ENCODE measurements at places on chromosomes 5 and 9.

DNA sequence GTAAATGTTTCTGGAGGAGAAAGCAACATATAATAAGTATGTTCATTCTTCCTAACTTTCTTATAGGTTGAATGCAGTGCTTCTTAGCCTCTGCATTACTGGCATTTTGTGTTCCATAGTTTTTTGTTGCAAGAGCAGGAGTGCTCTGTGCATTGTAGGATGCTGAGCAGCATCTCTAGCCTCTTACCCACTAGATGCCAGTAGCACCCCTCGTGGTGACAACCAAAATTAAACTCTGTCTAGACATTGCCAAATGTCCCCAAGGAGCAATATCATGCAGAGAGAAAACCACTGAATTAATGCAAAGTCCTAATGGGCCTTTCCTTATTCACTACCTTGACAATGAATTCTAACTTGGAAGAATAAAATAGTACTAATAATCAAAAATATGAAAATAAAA is 147.0 kb downstream of the GLIS3 start:
- DNase-seq, result no peak

GRCh38 chr5:33576726-33577590 is 136.2 kb downstream of the TARS1 start:
- DNase-seq, result no peak

DNA sequence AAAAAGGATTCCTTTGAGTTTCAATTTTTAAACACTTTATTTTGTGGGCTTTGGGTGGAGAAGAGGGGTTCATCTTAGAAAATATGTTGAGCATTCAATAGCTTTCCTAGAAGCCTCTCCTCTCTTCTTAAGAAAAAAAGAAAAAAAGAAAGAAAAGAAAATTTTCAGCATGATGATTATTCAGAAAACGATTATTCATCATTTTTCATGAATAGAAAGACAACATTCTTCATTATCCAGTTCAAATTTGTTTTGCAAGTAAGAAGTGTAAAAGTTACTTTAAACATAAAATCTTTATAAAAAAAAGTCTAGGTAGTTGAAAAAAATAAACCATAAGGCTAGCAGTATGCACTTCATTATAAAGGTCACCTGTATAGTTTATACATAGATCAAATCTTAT is 636.5 kb downstream of the IRX1 start:
- no peak for DNase-seq

DNA sequence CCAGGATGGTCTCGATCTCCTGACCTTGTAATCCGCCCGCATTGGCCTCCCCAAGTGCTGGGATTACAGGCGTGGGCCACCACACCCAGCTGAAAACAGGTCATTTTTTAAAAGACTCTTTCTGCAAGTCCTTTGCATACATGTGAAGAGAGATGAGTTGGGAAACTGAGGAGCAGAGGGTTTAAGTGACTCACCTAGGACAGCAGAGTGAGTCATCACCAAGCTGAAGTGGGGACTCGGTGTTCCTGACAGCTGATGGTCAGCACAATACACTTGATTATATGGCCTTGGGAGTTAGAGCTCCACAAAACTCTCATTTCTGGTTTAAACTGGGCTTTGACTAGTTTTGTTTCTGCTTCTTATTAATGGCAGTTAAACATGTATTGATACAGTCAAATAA is 38.1 kb upstream of the SSBP2 start:
- DNase-seq, result no peak

GRCh38 chr9:110257956-110258355 is 1.6 kb upstream of the TXN start:
- no peak for DNase-seq

DNA sequence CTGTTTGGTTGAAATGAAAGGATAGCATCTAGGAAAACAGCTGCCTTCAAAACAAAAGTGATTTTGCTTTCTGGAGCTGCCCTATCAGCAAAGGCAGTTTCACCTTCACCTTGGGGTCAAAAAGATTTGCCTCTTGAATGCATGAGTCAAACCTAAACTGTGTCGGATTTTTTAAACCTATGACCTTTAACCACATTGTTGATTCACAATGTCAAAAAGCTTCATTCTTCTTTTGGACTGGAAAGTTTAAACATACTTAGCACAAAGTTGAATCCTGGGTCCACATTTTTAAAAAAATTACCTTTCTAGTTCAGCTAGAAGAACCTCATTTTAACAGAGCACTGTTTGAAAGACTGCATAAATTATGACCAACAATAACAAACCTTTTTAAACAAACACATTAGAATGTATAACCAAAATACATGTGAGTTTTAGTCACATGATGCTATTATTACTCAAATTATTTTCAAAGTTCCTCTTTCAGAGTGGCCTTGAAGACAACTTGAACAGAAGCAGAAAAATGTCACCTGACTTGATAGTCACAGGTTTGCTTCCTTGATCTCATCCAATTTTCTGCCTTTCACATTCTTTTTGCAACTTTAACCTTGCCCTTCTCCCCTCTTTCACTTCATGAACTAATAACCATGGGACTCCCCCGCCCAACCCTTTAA is 109.7 kb upstream of the LHFPL2 start:
- DNase-seq, result no peak

DNA sequence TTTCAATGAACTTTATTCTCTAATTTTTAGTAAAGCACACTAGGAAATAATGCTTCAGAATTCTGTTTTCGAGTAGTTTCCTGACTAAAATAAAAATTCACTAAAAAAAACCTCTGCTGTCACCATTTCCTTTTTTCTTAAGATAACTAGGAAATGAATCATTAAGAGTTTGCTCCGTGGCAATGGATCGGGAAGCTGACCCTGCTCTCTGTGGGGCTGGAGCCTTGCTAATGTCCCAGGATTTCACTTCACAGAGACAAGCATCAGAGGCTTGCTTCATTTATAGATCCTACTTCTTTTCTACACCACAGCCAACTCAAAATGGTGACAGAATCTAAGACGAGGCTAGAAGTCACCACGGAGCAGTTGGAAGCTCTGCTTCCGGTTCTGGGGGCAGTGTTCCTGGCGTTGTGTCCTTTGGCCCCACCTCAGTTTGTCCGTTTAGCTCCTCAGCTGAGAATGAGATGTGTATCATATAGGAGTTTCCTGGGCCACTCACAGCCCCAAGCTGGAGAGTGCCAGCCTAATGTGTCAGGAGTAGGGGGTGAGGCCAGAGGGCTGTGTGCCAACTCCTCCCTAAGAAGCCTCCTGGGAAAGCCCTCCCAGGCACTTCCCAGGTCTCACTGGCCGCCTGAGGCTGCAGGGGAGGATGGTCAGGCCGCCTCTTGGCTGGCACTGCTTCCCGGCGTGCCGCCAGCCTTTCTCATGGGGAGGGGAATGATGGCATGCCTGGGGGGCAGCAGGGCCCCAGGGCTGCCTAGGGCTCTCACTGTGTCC is 19.6 kb downstream of the TENT4A start:
- no peak for DNase-seq

DNA sequence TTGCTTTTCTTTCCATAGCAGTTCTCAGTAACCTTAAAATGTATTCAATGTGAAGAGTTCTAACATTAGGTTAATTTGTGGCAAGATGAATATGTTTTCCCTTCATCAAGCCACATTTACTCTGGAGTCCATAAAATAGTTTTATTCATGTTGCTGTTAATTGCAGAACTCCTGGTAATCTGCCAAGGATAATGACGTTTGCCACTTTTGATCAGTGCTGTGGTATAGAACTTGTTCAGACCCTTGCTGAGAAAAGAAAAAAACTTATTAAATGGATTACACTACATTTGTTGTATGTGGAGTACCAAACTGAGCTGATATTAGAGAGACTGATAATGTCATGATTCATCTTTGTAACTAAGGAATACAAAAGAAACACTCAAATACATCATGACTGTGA is 212.4 kb upstream of the DMAC1 start:
- DNase-seq, result no peak

DNA sequence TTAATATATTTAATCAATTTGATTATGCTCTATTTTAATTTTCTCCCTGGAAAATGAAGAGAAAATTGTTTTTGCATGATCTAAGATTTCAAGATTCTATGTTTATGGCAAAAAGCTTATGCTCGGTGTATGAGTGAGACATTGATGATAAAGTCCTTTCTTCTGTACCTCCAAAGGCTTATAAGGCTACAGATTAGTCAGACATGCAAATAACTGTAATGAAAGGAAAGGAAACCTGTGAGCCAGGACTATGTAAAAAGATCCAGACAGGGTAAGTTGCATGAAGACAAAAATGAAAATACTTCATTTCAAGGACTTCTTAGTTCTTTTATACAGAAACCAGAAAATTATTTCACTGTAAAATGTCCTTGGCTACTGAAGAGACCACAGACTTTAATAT is 52.2 kb upstream of the EDIL3 start:
- DNase-seq, result no peak

GRCh38 chr5:35316611-35317274 is 86.5 kb upstream of the PRLR start:
- DNase-seq, result no peak

DNA sequence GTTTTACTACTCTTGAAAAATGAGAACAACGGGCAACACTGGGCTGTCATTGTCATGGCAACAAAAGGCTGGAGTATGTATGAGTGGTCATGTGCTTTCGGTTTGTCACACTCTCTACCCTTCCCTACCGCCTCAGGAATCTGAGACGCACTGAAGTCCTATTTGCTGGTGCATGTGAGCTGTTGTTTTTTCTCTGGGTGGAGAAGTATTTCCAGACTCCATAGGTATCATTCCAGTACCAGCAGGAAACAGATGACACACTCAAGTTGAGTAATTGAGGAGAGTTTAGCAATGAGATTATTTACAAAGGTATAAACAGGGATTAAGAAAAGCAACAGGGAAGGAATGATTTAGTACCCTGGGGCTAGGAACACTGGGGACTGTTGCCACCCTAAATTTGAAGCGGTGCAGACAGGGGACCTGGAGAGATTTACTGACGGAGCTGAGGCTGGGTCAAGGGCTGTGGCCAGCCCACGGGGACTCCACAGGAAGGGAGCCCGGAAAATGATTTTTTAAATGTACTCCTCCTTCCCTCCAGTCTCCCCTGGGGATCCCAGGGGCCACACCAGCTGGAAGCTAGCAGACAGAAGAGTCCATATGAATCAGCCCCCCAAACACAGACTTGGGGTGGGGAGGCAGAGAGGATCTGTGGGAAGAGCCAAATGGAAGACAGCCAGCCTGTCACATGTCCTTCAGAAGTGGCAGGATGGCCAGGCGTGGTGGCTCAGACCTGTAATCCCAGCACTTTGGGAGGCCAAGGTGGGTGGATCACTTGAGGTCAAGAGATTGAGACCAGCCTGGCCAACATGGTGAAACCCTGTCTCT is 13.2 kb upstream of the ZBTB43 start:
- DNase-seq, result no peak

GRCh38 chr9:17171309-17172094 is 36.7 kb downstream of the CNTLN start:
- no peak for DNase-seq

- no peak for DNase-seq
Observed at GRCh38 chr5:76460104-76460503, 57.0 kb downstream of the IQGAP2 start.

GRCh38 chr5:65037831-65038815 is 269.4 kb downstream of the CWC27 start:
- DNase-seq, result no peak

DNA sequence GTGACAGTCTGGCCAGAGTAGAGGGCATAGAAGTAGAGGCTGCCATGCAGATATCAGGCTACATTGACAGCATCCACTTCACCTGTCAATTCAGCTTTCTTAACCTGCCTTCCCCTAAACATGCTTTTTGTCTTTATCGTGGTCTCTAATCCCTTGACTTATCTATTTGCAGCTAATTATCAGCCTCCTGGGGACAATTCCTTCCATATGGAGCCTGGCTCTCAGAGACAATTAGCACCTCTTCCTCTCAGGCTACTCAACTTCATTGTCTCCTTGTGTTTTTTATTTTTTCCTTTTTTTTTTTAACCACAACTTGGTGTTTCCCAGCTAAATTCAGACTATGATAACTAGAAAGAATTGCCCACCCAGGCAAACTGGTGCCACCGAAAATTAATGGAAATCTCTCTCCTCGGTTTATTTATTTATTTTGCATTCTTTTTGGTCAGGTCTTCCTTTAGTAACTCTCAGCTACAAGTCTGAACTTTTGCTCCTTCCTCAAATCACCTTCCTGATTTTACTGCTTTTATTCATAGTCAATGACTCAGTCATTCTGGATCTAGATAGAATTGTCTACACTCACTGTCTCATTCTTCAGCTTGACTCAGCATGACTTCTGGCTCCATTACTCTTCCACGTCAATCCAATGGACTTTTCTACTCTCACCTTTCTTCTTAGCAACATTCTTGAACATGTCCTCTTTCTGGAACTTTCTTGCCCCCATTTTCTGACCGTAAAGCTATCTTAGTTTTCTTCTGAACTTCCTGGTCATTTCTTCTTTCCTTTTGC is 63.0 kb upstream of the BASP1 start:
- DNase-seq, result no peak
